Esophagus muscularis mucosa (tissue), 4 donors: ENCODE measurements at places on chromosomes 5 and 9. TPM values are rescaled to one million over a fixed set of nuclear protein-coding genes. Genes with fewer than 3 reads are reported as not detected.

The ZNF367 gene
- total RNA-seq: 2.0 TPM

GRCh38 chr9:114156657-114157421, 1.5 kb downstream of the COL27A1 start:
- no peak for DNase-seq

- no peak for DNase-seq
Measured at GRCh38 chr9:21081999-21082398, 4.3 kb upstream of the IFNB1 start.

DNA sequence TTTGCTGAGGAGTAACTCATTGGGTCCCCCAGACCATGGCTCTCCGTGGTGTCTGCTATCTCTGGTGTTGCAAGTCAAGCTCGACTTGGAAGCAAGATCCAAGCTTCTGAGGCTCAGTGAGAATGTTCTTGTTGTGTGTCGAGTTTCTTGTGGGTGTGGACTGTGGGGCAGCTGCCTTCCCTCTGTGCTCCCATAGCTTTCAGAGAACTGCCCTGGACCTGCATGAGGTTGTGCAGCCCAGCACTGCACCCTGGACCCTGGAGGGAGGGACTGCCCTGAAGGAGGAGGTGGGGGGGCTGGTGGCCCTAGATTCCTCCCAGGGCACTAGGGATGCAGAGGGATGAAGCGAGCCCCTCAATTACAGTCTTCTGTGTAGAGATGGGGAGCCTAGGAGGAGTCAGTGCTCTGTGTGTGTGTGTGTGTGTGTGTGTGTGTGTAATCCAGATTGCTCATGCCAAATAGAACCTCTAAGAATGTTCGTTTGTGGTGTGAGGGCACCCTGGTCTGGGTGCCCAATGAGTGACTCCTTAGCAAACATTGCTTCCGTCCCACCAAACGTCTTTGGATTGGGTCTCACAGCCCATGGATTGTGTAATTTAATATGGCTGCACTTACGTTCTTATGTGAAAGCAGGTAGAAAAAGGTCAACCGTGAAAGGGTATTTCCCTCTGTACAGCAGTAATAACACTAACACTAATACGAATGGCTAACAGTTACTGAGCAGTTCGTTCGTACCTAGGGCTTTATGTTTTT, 143.3 kb upstream of the LMX1B start:
- DNase-seq: no peak

DNA sequence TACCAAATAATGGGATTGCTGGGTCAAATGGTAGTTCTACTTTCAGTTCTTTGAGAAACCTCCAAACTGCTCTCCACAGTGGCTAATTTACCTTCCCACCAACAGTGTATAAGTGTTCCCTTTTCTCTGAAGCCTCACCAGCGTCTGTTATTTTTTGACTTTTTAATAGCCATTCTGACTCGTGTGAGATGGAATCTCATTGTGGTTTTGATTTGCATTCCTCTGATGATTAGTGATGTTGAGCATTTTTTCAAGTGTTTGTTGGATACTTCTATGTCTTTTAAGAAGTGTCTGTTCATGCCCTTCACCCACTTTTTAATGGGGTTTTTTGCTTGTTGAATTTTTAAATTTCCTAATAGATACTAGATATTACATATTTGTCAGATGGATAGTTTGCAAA, 28.4 kb upstream of the SUSD1 start:
- no peak for DNase-seq

GRCh38 chr5:74020503-74020902, 394.5 kb downstream of the ARHGEF28 start:
- no peak for DNase-seq
